ENCODE measurements at places on chromosomes 2 and 18. TPM values are rescaled to one million over a fixed set of nuclear protein-coding genes. Genes with fewer than 3 reads are reported as not detected.

GRCh38 chr2:112887964-112888749 is 22.8 kb upstream of the IL37 start:
- DNase-seq = peak; percentile 45

DNA sequence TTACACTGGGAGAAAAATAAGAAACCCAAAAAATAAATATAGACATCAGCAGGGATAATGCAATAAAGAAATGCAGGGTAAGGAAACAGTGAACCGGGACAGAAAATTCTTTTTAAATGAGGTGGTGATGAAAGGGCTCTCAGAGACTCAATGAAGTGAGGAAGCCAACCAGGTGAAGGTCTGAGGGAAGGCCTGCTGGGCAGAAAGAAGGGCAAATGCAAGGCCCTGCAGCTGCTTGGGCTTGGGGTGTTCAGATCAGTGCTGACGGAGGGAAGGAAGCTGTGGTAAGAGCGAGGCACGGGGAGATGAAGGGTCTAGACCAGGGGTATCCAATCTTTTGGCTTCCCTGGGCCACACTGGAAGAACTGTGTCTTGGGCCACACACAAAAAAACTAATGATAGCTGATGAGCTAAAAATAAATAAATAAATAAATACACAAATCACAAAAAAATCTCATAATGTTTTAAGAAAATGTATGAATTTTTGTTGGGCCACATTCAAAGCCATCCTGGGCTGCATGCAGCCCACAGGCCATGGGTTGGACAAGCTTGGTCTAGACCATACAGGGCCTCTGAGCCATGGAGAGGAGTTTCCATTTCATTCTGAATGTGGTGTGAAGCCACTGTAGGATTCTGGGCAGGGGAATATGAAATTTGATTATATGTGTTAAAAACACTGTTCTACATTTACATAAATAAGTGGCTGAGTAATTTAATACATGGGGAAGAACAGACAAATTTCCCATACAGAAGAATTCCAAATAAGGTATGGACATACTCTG is 96.3 kb upstream of the DNMT3A start:
- no peak for DNase-seq

DNA sequence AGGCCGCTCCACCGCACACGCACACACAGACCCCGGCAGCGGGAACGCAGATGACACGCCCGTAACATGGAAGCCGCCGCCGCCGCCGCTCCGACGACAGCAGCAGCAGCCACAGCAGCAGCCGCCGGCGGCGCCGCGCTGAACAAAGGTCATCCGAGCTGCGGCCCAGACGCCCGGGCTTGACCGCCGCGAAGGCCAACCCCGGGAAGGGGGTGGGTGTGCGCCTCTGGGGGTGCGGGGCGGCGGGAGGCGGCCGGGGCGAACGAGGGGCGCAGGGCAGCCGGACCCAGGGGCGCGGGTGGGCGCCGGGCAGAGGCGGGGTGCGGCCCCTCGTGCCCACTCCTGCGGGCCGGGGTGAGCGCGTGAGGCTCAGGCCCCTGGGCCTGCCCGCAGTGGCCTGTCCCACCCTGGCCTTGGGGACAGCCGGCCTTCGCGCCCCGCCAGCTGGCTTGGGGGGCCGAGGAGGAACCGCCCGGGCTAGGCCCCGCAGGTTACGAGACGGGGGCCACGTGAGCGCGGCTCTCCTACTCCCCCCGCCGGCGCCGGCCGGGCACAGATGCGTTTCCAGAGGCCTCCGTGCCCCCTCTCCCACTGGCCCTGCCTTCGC is 1.0 kb upstream of the ZNF532 start:
- no peak for DNase-seq

DNA sequence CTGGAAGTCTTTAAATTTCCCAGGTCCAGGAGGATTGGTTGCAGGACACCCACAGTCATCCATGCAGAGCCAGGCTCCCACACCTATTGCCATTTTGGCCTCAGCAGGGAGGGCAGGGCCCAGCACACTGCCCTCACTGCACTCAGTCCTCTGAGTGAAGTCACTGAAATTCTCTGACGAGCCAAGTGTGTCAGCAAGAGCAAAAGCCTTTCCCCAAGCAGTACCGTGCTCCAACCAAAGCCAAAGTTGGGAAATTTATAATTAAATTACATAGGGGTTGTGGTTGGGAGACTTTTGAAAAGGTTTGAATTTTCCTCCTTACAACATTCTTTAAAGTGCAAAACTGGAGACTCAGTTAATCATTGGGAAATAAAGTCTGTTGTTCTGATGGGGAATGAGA is 98.5 kb upstream of the CD226 start:
- no peak for DNase-seq

- no peak for DNase-seq
Measured at GRCh38 chr2:163752267-163752666, 16.5 kb upstream of the FIGN start.

DNA sequence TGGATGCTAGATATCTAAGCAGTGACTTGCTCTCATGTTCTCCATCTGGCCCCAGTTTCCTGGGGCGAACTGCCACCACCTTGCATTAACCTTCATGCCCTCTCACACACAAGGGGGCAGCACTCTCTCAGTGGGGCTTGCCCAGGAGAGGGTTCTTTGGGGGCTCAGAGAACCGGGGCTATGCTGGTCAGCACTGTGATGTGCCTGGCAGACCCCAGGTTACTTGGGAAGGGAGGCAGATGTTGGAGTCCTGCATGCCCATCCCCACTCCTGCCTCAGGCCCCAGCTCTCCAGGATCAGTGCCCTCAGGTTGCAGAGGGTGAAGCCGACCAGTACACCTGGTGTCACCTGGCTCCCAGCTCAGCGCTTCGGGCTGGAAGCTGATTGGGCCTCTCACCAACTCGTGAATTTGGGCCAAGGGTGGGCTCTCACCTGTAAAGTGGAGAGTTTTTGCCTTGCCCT is 396.2 kb upstream of the HS6ST1 start:
- no peak for DNase-seq

GRCh38 chr2:114063346-114063745 is 173.5 kb downstream of the ACTR3 start:
- no peak for DNase-seq

- DNase-seq = no peak
Measured at GRCh38 chr18:46028536-46028891, 43.5 kb downstream of the PSTPIP2 start.

DNA sequence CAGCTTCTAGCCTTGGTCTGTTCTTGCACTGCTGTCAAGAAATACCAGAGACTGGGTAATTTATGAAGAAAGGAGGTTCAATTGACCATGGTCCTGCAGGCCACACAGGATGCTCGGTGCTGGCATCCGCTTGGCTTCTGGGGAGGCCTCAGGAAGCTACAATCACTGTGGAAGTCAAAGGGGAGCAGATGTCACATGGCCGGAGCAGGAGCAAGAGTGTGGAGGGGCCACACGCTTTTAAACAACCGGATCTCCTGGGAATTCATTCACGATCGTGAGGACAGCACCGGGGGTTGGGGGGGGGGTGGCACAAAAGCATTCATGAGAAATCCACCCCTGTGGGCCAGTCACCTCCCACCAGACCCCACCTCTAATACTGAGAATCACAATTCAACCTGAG is 850.4 kb upstream of the SALL3 start:
- DNase-seq = no peak

DNA sequence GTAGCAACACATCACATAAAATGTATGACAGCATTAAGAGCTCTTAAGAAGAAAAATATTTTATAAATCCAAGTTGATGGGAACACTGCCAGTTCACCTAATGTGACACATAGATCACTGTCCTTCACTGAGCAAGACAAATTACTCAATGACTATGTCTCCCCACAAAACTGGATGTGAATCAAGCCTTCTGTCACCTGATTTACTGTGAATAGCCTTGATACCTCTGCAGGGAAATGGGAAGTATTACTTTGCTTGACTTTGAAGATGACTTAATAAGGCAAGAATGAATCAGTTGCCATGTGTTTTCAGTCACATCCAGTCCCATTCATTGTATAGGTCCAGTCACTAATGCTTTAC is 94.6 kb downstream of the NYAP2 start:
- DNase-seq = no peak

DNA sequence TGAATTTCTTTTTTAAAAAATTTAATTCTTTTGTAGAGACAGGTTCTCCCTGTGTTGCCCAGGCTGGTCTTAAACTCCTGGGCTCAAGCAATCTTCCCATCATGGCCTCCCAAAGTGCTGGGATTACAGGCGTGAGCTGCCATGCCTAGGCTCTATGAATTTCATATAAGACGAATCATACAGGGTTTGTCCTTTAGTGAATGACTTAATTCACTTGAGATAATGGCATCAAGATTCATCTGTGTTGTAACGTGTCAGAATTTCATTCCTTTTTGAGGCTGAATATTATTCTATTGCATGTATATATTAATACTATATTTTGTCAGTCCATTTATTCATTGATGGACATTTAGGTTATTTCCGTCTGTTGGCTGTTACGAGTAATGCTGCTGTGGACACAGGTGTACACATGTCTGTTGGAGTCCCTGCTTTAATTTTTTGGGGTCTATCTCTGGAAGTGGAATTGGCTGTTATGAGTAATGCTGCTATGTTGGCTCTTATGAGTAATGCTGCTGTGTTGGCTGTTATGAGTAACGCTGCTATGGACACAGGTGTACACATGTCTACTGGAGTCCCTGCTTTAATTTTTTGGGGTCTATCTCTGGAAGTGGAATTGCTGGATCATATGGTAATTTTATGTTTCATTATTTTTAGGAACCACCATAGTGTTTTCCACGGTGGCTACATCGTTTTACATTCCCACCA is 210.6 kb downstream of the CAMKMT start:
- no peak for DNase-seq

- DNase-seq = no peak
Measured at GRCh38 chr18:60978338-60978737, 354.9 kb upstream of the CDH20 start.

- no peak for DNase-seq
Measured at GRCh38 chr18:37393221-37393827, 172.3 kb downstream of the CELF4 start.

DNA sequence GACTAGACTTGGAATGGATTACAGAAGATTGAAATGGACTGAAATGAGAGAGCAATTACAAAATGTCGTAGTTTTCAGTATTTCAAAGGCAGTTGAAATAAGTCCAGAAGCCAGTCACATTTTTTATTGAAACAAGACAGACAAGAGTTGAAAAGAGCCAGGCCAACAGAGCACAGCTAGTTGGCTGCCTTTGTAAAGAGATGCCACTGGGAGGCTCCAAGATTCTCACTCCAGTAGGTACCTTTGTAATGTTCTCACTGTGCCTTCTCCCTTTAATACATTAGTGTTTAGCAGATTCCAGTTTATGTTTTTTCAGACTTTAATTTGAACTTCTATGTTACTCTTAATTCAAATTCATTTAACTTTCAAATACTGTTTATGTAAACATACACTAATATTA is 234.8 kb downstream of the DSEL start:
- DNase-seq = no peak

DNA sequence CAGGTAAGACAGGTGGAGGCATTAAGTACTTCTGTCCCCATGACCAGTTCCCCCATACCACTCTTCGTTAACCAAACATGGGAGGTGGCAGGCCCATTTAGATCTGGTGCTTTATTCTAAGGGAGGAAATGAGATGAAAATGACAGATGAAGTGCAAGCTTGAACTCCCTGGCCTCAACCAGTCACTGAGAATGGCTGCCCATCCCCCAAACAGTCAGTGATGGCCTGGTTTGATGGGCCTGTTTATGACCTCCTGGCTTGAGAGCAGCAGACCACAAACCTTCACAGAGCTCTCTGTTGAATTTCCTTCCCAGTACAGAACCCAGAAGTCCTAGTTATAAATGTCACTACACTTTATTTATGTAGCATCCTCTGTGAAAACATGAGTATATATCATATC is 31.1 kb downstream of the EPAS1 start:
- DNase-seq = no peak

DNA sequence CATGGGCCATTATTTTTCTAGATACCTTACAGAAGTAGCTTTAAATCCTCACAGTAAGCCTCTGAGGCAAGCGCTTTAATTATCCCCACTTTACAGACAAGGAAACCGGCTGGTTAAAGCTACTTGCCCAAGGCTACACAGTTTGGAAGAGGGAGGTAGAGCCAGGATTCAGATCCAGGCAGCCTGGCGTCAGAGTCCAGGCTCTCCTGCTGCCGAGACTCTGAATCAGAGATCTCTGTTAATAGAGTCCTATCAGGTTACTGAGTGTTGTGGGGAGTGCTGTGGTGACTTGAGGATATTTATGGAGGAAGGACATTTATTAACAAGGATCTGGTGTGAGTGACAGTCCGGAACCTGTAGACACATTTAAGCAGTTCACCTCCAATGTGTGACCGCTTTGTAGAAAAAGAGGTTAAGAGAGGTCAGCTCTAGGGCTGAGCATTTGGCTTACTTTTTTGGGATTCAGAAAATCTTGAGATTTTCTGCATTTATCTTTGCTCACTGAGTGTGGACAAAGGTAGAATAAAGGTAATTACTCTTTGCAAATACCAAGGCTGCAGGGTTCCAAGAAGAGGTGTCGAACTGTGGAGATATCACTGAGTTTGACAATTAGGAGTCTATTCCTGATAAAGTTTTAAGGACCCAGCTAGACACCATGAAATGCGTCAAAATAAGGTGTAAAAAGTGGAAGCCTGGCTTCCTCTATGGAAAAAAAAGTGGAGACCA is 1.6 kb upstream of the CEP192 start:
- no peak for DNase-seq

DNA sequence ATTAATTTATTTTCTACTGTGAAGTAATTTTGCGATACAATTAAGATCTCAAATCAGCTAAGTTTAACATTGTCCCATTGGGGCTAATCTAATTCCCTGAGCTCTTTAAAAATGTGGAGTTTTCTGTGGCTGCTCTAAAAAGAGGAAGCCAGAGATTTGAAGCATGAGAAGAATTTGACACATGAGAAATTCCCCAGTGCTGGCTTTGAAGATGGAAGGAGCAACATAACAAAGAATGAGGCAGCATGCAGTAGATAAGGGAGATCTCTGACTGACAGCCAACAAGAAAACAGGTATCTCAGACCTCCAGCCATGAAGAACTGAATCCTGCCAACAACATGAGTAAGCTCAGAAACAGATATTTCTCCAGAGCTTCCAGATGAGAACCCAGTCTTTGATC is 308.4 kb downstream of the ZNF804A start:
- no peak for DNase-seq

Gene BMP10
- polyA plus RNA-seq = not detected

Gene KIAA2012
- polyA plus RNA-seq = 1.5 TPM

Gene TBC1D8
- 27.4 TPM for polyA plus RNA-seq

Gene RNF144A
- 34.7 TPM for polyA plus RNA-seq

Gene TMBIM1
- polyA plus RNA-seq = 65.6 TPM

Gene CD207
- not detected for polyA plus RNA-seq

Gene TUBA3E
- 0.09 TPM for polyA plus RNA-seq

Gene SNTG2
- 0.85 TPM for polyA plus RNA-seq

Gene SRD5A2
- 0.30 TPM for polyA plus RNA-seq
